ENCODE measurements at places on chromosomes 12 and 14. TPM values are rescaled to one million over a fixed set of nuclear protein-coding genes. Genes with fewer than 3 reads are reported as not detected.

The HSPB8 gene
- total RNA-seq = 58.4 TPM

The LGR5 gene
- total RNA-seq = not detected

DNA sequence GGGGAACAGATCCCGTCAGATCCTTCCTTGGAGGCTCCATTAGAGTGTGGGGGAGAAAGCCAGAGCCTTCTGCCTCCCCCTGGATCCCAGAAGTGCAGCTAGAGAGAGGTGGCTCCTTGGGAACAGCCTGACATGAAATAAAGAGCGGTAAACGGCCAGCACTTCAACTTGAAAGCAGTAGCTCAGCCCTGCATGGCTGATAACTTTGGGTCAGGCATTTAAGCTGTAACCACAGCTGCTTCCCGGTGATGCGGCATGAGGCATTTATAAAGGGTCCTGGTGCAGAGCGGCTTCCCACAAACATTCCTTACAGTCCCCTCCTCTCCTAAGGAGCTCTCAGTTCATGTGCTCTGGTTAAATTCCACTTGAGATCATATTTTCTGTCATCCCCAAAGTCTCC is 960.3 kb downstream of the VRK1 start:
- no peak for DNase-seq

GRCh38 chr12:51949342-51950030 is 2.0 kb upstream of the ACVR1B start:
- no peak for DNase-seq

DNA sequence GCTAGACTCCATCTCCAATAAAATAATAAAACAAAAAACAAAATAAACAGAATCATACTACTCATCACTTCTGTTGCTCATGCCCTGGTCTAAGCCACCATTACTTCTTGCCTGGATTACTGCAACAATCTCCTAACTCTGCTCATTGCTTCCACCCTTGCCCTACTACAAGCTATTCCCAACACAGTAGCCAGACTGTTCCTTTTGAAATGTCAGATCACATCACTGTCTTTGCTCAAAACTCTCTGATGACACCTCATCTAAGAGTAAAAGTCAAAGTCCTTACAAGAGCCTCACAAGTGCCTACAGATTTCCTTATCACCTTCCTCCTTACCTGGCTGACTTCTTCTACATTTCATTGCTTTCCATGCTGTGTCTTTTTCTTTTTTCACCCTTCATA is 10.0 kb downstream of the FBXO33 start:
- no peak for DNase-seq
